IgD-negative memory B cell (primary cell): ENCODE measurements at places on chromosomes 6 and 20. TPM values are rescaled to one million over a fixed set of nuclear protein-coding genes. Genes with fewer than 3 reads are reported as not detected.

Gene GPR63
- not detected for polyA plus RNA-seq

Gene BTNL2
- not detected for polyA plus RNA-seq

Gene THEMIS
- 2.3 TPM for polyA plus RNA-seq

Gene SYCP2
- polyA plus RNA-seq = 0.56 TPM

Gene RIPOR3
- polyA plus RNA-seq = 3.3 TPM

Gene MARCKS
- 17.7 TPM for polyA plus RNA-seq

Gene COQ3
- 8.9 TPM for polyA plus RNA-seq

Gene FILIP1
- not detected for polyA plus RNA-seq

Gene TCF15
- not detected for polyA plus RNA-seq

Gene TMEM200A
- polyA plus RNA-seq = 0.33 TPM

Gene SLC18B1
- 11.3 TPM for polyA plus RNA-seq

Gene KCNK16
- not detected for polyA plus RNA-seq

Gene FOXS1
- polyA plus RNA-seq = not detected

Gene IL22RA2
- not detected for polyA plus RNA-seq

Gene OR2H1
- polyA plus RNA-seq = not detected

Gene SLC9A8
- polyA plus RNA-seq = 13.2 TPM

Gene TGM3
- polyA plus RNA-seq = not detected

Gene GJA10
- not detected for polyA plus RNA-seq

Gene AIF1
- polyA plus RNA-seq = 5.6 TPM

Gene PLG
- not detected for polyA plus RNA-seq

Gene ZBP1
- polyA plus RNA-seq = 29.6 TPM

Gene CSNK2B
- polyA plus RNA-seq = 268 TPM

Gene CLPSL2
- polyA plus RNA-seq = not detected

Gene RFX6
- polyA plus RNA-seq = not detected

Gene DLK2
- polyA plus RNA-seq = not detected

Gene SNHG17
- 114 TPM for polyA plus RNA-seq

Gene C6orf58
- polyA plus RNA-seq = not detected

Gene GTF2H4
- 8.4 TPM for polyA plus RNA-seq

Gene RAET1G
- polyA plus RNA-seq = not detected

Gene VNN1
- polyA plus RNA-seq = not detected

Gene PRR18
- polyA plus RNA-seq = not detected

Gene FLRT3
- not detected for polyA plus RNA-seq

Gene EGFL8
- not detected for polyA plus RNA-seq

Gene ARFGEF3
- polyA plus RNA-seq = not detected

Gene CGA
- not detected for polyA plus RNA-seq

Gene DNAH8
- 0.94 TPM for polyA plus RNA-seq

Gene GATA5
- polyA plus RNA-seq = not detected

Gene C6orf141
- polyA plus RNA-seq = not detected

Gene SPATS1
- not detected for polyA plus RNA-seq

Gene ZFP57
- 1.3 TPM for polyA plus RNA-seq

Gene TPX2
- polyA plus RNA-seq = 0.49 TPM
